ENCODE measurements at places on chromosomes 3 and 15.

DNA sequence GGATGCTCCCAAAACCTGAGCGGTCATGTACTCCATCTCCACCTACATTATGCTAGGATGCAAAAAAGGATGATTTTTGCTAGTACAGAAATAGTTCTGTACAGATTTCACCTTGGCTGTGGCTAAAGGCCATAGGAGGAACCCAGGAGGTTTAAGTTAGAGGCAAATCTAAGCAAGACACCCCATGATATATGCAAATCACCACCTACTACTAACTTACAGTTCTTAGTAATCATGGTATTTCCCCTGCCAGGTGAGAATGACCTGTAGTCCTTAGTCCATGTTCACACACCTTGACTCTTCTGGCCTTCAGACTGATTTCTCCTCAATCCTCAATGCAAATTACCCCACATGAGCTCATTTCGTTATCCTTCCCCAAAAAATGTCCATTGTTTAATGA is 154.2 kb downstream of the IMPG2 start:
- no peak for DNase-seq

DNA sequence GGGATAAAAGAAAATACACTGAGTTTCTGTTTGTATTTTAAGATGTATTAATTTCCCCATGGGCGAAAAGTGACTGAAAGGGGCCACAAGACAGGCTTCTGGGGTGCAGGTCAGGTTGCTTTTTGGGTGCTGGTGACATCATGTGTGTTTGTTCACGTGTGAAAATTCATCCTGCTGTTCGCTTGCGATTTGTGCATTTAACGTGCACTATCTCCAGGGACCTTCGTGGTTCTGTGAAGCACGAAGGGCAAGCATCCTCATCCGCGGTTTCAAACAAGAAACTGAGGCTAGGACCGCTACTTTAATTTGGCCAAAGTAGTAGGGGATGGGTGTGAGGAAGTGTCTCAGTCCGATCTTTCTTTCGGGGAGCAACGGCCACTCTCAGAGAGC is 1.6 kb upstream of the SMAD6 start:
- DNase-seq, result no peak

- DNase-seq, result no peak
Observed at GRCh38 chr3:168659015-168659414, 563.3 kb upstream of the GOLIM4 start.

GRCh38 chr3:131846296-131846924 is 188.4 kb downstream of the CPNE4 start:
- no peak for DNase-seq

DNA sequence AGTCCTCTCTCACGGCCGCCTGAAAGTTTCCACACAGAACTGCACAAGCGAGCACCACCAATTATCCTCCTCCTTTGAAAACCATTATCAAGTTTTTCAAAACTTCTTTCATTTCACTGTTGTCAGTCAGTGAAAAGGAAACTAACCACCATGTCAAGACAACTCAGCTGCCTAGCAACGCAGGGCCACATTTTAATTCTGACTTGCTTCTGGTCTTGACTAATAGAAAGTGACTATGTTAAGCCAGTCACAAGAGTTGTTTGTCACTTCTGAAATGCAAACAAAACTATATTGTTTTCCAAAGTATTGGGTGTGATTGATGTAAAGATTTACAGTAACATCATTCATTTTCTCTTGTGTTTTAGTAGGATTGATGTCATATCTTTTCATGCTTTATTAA is 612.8 kb upstream of the AGTR1 start:
- DNase-seq, result no peak

DNA sequence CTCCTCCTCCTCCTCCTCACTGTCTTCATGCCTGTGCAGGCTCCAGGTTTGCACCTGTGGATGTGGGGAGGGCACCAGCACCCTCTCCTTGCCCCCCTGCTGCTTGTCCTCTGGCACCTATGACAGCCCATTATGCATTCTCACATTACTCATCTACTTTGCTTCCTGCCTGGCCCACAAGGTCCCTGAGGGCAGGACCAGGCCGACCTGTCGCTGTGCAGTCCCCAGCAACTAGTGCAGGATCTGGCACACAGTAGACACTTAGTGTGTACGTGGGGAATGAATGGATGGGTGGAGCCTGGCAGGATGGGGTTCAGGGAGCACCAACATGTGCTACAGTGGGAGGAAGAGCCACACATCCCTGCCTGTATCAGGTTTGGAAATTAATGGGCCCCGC is 58.3 kb upstream of the TMEM115 start:
- no peak for DNase-seq
